Cardiac fibroblast (primary cell): ENCODE measurements at places on chromosomes 3 and 15.
A peak's percentile ranks its signal among the peaks of the same experiment; 100 is the strongest.

- DNase-seq, result peak; percentile 56
Observed at GRCh38 chr3:37174532-37175126, at the start of gene LRRFIP2. Gene LRRFIP2 (minus strand): TSS chr3:37174582. CDS start chr3:37148983, 25,599 bp downstream.

DNA sequence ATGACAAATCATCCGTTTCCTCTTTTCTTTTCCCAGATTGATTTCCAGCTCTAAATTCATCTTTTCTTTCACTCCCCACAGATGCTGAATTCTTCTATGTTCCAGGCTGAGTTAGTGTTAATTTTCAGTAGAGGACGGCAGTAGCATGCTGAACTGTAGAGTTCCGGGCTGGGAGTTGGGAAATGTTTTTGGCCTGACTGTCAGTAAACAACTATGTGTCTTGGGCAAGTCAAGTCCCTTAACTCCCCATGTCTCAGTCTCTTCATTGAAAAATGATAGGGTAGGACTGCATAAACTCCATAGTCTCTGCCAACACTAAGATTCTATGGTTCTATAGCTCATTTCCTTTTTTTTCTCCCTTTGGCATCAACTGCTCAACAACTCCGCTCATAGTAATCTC is 333.9 kb downstream of the TIGIT start:
- DNase-seq, result peak; percentile 81

DNA sequence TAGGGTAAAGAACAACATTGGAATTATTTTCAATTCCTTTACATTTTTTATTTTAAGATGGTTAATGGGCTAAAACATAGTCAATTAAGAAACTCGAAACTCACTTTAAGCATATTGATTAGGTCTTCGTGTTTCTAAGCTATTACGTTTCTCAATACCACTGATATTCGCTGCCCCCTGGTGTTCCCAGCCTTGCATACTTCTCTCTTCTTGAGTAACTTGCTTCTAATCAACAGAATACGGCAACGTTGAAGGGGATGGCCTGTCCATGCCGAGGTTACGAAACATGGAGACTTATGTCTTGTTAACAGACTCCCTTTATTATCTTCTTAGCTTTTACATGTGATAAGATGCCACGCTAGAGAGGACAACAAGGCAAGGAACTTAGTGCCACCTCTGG is 43.6 kb downstream of the ROBO1 start:
- DNase-seq, result no peak

GRCh38 chr15:71312731-71313460 is 197.6 kb downstream of the THSD4 start:
- no peak for DNase-seq

- no peak for DNase-seq
Observed at GRCh38 chr15:89184357-89184756, 37.0 kb downstream of the RLBP1 start.
